ENCODE measurements at places on chromosomes 1 and 21.
A peak's percentile ranks its signal among the peaks of the same experiment; 100 is the strongest.

GRCh38 chr1:211336161-211336560 is 9.5 kb downstream of the TRAF5 start:
- no peak for DNase-seq

DNA sequence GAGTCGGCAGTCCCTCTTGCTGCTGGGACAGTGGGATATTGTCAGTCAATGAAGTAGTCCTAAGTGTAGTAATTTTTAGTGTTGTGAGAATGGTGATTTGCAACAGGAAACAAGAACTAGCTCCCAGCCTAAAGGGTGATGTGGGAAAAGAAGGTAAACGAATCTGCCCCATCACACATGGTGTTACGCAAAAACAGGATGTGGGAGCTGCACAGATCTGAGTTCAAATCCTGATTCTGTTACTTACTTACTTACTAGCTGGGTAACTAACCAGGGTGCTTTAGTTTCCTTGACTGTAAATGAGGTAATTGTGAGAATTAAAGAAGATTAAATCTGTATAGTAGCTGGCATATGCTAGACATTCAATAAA is 22.3 kb downstream of the NAV1 start:
- no peak for DNase-seq

GRCh38 chr1:155210314-155211104 is 2.0 kb downstream of the MTX1 start:
- no peak for DNase-seq

- DNase-seq: no peak
Measured at GRCh38 chr1:66274634-66275033, 259.3 kb upstream of the SGIP1 start.

DNA sequence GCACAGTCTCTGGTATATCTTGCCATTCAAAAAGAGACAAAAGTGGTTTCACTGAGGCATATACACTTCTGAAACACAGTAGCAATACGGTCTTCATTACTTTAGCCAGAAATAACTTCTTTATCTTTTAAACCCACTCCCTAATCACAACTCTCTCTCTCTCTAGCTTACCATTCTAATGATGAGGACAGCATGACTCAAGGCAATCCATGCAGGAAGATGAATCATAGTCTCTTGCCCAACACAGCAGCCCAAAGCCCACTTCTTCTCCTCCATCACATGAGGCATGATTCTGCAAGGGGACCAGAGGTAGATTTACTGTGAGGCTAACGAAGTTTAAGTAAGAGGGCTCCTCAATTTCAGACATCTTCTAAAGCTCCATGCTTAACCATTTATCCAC is 285.0 kb upstream of the NR5A2 start:
- DNase-seq: peak; percentile 43

DNA sequence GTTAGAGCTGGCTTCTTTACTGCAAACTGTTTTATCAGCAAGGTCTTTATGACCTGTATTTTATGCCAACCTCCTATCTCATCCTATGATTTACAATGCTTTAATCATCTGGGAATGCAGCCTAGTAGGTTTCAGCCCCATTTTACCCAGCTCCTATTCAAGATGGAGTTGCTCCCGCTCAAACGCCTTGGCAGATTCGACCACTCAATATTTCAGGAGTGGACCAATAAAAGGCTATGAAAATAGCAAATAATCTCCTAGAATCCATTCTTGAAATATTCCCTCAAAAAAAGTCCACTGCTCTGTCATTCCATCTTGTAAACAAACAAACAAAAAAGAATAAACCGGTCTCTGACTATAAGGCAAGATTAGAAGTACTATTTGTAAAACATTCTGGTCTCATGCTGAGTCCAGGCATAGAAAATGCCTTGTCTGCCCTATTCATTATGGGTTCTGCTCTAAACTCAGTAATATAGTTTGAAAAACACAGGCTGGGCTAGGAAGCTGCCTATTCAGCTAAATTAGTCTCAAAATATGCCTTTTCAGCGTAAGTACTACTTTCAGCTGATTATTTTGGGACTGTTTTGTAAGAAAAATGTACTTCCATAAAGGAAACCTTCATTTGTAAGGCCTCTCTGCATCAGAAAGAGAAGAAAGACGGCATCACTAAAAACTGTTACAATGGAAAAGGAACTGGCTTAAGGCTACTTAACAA is 53.0 kb downstream of the TBX19 start:
- DNase-seq: no peak

GRCh38 chr1:152747831-152748230 is 10.0 kb upstream of the KPRP start:
- DNase-seq: no peak

- DNase-seq: no peak
Measured at GRCh38 chr1:116503546-116504307, 67.1 kb downstream of the CD58 start.

- DNase-seq: no peak
Measured at GRCh38 chr1:12202577-12202976, 27.3 kb upstream of the VPS13D start.

DNA sequence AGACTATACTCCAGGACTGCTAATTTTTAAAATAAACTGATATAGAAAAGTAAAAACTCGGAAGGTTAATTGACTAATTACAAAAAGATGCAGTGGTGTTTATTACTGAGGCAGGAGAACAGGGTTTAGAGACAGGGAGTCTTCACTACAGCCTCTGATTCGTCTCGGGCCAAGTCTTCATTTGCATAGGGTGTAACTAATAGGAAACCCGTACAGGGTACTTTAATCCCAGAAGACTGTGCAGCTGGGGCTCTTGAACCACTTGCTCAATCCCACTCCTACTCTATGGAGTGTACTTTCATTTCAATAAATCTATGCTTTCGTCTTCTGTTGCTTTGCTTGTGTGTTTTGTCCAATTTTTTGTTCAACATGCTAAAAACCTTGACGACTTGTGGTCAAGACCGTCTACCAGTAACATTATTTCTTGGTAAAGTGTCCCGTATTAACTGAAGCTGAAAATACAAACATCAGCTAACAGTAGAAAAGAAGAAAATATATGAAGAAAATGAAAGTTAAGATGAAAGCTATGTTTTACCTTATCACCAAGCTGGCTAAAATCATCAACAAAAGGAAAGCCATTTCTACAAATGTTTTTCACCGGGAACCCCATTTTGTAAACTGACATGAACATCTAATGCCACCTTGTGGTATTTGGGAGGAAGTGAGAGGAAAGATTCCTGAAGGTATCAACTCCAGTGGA is 8.0 kb downstream of the SDHB start:
- no peak for DNase-seq

- no peak for DNase-seq
Measured at GRCh38 chr1:99565606-99566289, 80.2 kb upstream of the PALMD start.

GRCh38 chr1:89799495-89799894 is 21.3 kb upstream of the LRRC8D start:
- DNase-seq: no peak

GRCh38 chr1:236066828-236067386 is 2.0 kb upstream of the NID1 start:
- DNase-seq: peak; percentile 72

All from CD4-positive, alpha-beta T cell treated with Interferon alpha-2 for 1 hour (primary cell).